Right lobe of liver (tissue), 6 donors: ENCODE measurements at places on chromosomes 4 and X. TPM values are rescaled to one million over a fixed set of nuclear protein-coding genes. Genes with fewer than 3 reads are reported as not detected.

DNA sequence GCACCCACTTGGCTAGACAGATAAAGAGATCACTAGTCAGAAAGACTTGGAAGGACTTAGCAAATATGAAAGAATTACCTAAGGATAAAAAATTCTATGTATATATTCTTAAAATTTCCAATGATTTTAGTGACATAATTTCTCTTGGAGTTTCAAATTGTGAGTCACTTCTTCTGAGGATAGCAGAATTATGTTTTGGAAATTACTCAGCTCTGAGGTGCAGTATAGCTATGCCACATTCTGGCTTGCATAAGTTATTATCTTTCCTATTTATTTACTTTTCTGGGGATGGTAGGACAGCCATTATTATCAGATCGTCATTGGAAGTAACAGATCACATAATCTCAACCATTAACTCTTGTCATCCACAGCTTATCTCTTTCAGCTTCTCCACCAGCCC lies 853.5 kb downstream of the TRIML1 start:
- H3K27ac ChIP-seq, result no peak overlapping the region
- no peaks in the 10 kb centered on the region for H3K27me3 ChIP-seq
- H3K4me1 ChIP-seq, result no peaks in the 10 kb centered on the region
- no peaks in the 10 kb centered on the region for H3K36me3 ChIP-seq
- no peak overlapping the region for H3K4me3 ChIP-seq
- no peak for DNase-seq

DNA sequence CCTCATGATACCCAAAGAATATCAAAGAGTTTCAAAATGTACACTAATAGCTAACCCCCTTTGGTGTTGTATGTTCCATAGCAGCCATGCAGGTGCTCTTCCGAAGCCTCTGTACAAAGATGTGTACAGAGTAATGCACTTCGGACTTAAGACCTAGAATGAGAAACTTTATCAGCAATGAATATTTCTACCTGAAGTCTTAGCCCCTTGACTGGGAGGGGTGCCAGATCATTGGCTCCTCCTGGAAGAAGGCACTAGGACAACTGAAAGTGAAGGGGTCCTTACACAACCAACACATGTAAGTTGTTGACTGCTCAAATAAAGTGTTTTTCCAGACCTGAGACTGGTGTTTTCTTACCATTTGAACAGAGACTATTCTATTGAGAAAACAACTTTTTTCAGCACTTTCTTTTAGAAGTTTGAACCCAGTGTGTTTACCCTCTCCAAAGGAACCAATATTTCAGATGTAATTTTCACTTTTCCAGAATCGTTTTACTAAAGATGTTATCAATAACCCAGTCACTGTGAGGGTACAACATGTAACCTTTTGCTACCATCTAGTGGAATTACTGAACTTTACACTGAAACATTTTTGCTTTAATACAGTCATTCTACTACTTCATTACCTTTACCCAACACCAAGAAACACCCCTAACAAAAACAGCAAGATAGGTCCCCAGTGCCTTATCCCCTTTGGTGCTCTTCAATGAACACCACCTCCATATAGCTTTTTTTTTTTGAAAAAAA lies 33.3 kb upstream of the PRDX4 start:
- no peaks in the 10 kb centered on the region for H3K4me1 ChIP-seq
- no peaks in the 10 kb centered on the region for H3K36me3 ChIP-seq
- no peak for DNase-seq
- H3K27me3 ChIP-seq, result no peaks in the 10 kb centered on the region
- H3K27ac ChIP-seq, result no peak overlapping the region

- H3K36me3 ChIP-seq, result no peaks in the 10 kb centered on the region
- H3K27me3 ChIP-seq, result no peaks in the 10 kb centered on the region
- DNase-seq, result no peak
- H3K4me1 ChIP-seq, result no peaks in the 10 kb centered on the region
Observed at GRCh38 chrX:153851981-153852380, 21.6 kb upstream of the PDZD4 start.

GRCh38 chr4:124499261-124499660 lies 213.3 kb downstream of the ANKRD50 start:
- no peaks in the 10 kb centered on the region for H3K4me1 ChIP-seq
- H3K27me3 ChIP-seq, result no peaks in the 10 kb centered on the region
- no peak for DNase-seq
- no peaks in the 10 kb centered on the region for H3K36me3 ChIP-seq

GRCh38 chrX:154488336-154489075 lies 1.9 kb downstream of the SLC10A3 start:
- H3K4me3 ChIP-seq, result no peak overlapping the region
- no peaks in the 10 kb centered on the region for H3K36me3 ChIP-seq
- no peak for DNase-seq
- no peaks in the 10 kb centered on the region for H3K27me3 ChIP-seq
- no peak overlapping the region for H3K27ac ChIP-seq
- no peaks in the 10 kb centered on the region for H3K4me1 ChIP-seq

GRCh38 chrX:72306851-72307645 lies 1.3 kb upstream of the CITED1 start:
- H3K36me3 ChIP-seq, result no peaks in the 10 kb centered on the region
- peaks cover 6% of the 10 kb centered on the region for H3K4me1 ChIP-seq
- H3K4me3 ChIP-seq, result peak overlapping the region; percentile 31
- peaks cover 5% of the 10 kb centered on the region for H3K27me3 ChIP-seq
- no peak overlapping the region for H3K27ac ChIP-seq

GRCh38 chr4:62407534-62407933 lies 1207.4 kb downstream of the ADGRL3 start:
- no peak overlapping the region for H3K4me3 ChIP-seq
- H3K27me3 ChIP-seq, result no peaks in the 10 kb centered on the region
- no peaks in the 10 kb centered on the region for H3K4me1 ChIP-seq
- H3K36me3 ChIP-seq, result no peaks in the 10 kb centered on the region

DNA sequence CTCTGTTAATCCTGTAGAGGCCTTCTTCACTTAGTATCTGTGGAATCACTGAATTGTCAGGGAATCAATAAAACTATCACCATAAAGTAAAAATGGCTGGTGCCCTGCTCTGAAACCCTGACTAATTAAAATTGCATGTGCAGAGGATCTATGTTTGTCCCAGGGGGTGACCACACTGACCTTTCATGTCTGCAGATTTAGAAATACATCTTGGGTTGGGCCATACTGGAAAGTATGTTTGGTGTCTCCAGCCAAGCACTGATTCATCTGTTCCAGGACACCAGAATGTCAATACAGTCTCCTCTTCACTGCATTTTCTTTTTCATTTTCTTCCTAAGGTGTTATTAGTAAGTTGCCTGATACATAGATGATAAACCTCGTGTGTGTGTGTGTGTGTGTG lies 490.9 kb upstream of the INTU start:
- no peak overlapping the region for H3K4me3 ChIP-seq
- H3K27ac ChIP-seq, result no peak overlapping the region
- no peak for DNase-seq
- H3K4me1 ChIP-seq, result no peaks in the 10 kb centered on the region
- no peaks in the 10 kb centered on the region for H3K27me3 ChIP-seq

DNA sequence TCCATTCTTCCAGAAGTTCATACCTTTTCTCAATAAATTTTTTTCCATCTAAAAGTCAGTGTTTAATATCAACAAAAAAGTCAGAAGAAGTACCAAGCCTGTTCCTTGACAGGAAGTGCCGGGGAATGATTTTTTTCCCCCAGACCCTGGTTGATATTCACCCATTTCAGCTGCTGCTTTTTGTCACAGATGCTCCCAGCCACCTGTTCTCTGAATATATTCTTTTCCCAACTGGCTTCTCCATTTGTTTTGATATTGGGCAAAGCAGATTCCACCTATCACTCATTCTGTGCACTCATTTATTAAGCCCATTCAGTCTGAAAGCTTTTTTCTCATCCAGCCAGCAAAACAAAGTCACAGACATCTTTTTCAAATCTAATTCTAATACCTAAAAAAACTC lies 139.9 kb downstream of the FRMPD4 start:
- H3K4me1 ChIP-seq, result no peaks in the 10 kb centered on the region
- H3K36me3 ChIP-seq, result no peaks in the 10 kb centered on the region
- no peak for DNase-seq

GRCh38 chrX:42776195-42776594 lies 1.8 kb downstream of the PPP1R2C start:
- H3K27me3 ChIP-seq, result no peaks in the 10 kb centered on the region
- DNase-seq, result no peak
- H3K36me3 ChIP-seq, result no peaks in the 10 kb centered on the region
- H3K27ac ChIP-seq, result no peak overlapping the region

- no peak for DNase-seq
- no peak overlapping the region for H3K4me3 ChIP-seq
- no peaks in the 10 kb centered on the region for H3K27me3 ChIP-seq
- H3K4me1 ChIP-seq, result no peaks in the 10 kb centered on the region
Observed at GRCh38 chrX:17086317-17086716, 139.9 kb downstream of the REPS2 start.

DNA sequence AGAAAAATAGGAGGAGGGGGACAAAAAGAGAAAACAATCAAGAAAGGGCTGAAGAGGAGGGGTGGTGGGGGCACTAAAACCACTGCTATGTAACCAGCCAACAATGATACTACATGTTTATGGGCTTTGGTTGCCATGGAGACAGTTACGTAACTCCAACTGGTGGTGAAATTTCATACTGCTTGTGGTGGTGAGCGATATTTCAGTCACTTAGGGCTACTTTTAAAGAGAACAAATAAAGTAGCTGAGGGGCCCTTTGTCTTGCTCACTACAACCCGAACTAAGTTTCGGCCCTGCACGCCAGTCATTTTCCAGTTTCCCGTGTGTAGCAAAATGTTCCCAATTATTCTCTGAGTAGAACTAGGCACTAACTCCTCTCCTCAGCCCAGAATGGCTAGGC lies 275.2 kb upstream of the EDA2R start:
- no peak overlapping the region for H3K27ac ChIP-seq
- H3K27me3 ChIP-seq, result no peaks in the 10 kb centered on the region
- no peak overlapping the region for H3K4me3 ChIP-seq
- no peak for DNase-seq
- H3K4me1 ChIP-seq, result no peaks in the 10 kb centered on the region
- H3K36me3 ChIP-seq, result no peaks in the 10 kb centered on the region

DNA sequence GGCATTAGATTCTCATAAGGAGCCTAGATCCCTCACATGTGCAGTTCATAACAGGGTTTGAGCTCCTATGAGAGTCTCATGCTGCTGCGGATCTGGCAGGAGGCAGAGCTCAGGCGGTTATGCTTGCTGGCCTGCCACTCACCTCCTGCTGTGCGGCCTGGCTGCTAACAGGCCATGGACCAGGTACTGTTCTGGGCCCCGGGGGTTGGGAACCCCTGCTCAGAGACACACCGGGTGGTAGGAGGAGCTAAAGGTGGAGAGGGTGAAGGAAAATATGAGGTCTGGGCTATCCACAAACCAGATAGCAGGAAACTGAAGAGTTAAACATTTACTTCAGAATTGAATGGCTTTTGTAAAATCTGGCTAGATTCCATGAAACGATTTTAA lies 5.9 kb upstream of the F11 start:
- DNase-seq, result peak; percentile 55
- H3K4me1 ChIP-seq, result peaks cover 2% of the 10 kb centered on the region
- H3K27ac ChIP-seq, result peak overlapping the region; percentile 97
- H3K4me3 ChIP-seq, result peak overlapping the region; percentile 39

- no peak overlapping the region for H3K27ac ChIP-seq
- H3K4me3 ChIP-seq, result no peak overlapping the region
- no peaks in the 10 kb centered on the region for H3K4me1 ChIP-seq
- no peaks in the 10 kb centered on the region for H3K27me3 ChIP-seq
Observed at GRCh38 chr4:169154121-169154520, 116.6 kb downstream of the SH3RF1 start.

The LRAT gene
- 4.9 TPM for total RNA-seq

The PRRG1 gene
- 6.6 TPM for total RNA-seq

The MAGEA9B gene
- not detected for total RNA-seq

The SPACA5 gene
- not detected for total RNA-seq

The DIPK2B gene
- 0.15 TPM for total RNA-seq

The CTAG2 gene
- total RNA-seq, result not detected

The NELFA gene
- total RNA-seq, result 8.7 TPM

The GCNA gene
- 0.83 TPM for total RNA-seq

The MAGEE2 gene
- not detected for total RNA-seq
